Left ventricle myocardium inferior (tissue), 1 donor: ENCODE measurements at places on chromosomes 3 and 15. TPM values are rescaled to one million over a fixed set of nuclear protein-coding genes. Genes with fewer than 3 reads are reported as not detected.

MFN1 gene
- total RNA-seq = 74.2 TPM

THRB gene
- 32.8 TPM for total RNA-seq

SLC28A2 gene
- not detected for total RNA-seq

POTEB3 gene
- not detected for total RNA-seq

NANOGP8 gene
- total RNA-seq = not detected

MEX3B gene
- 2.5 TPM for total RNA-seq

CMTM7 gene
- total RNA-seq = 2.9 TPM

C2CD4B gene
- total RNA-seq = 1.9 TPM

TRAIP gene
- 0.63 TPM for total RNA-seq

MGA gene
- 29.6 TPM for total RNA-seq

SPRED1 gene
- 8.7 TPM for total RNA-seq

ADAMTS7 gene
- 24.2 TPM for total RNA-seq

SEMA5B gene
- total RNA-seq = 5.3 TPM

CYP1A2 gene
- total RNA-seq = not detected

MTHFS gene
- 21.4 TPM for total RNA-seq

CSPG5 gene
- total RNA-seq = 0.22 TPM

AMT gene
- total RNA-seq = 29.0 TPM

KBTBD13 gene
- total RNA-seq = 5.2 TPM

STAC gene
- 0.30 TPM for total RNA-seq

RASGRP1 gene
- total RNA-seq = 0.44 TPM

GOLGA8M gene
- total RNA-seq = 2.5 TPM

IQCF5 gene
- not detected for total RNA-seq

PYGO1 gene
- total RNA-seq = 5.2 TPM

AGBL1 gene
- total RNA-seq = not detected

VILL gene
- total RNA-seq = 3.6 TPM

SSUH2 gene
- total RNA-seq = 1.1 TPM

MYZAP gene
- 934 TPM for total RNA-seq

PDZRN3 gene
- total RNA-seq = 114 TPM

CPN2 gene
- 2.4 TPM for total RNA-seq

BNC1 gene
- total RNA-seq = 0.11 TPM

GREM1 gene
- total RNA-seq = 0.49 TPM

MORC1 gene
- not detected for total RNA-seq
